Hippocampal formation (tissue), 2 donors: ENCODE measurements at places on chromosomes 11 and 22.

- DNase-seq = no peak
These were observed 14.1 kb downstream of the MS4A1 start for GRCh38 chr11:60469723-60470122.

GRCh38 chr11:34624069-34624468 is 3.2 kb downstream of the EHF start:
- DNase-seq = no peak

GRCh38 chr22:29204455-29205183 is 1.1 kb upstream of the EMID1 start:
- no peak for DNase-seq

DNA sequence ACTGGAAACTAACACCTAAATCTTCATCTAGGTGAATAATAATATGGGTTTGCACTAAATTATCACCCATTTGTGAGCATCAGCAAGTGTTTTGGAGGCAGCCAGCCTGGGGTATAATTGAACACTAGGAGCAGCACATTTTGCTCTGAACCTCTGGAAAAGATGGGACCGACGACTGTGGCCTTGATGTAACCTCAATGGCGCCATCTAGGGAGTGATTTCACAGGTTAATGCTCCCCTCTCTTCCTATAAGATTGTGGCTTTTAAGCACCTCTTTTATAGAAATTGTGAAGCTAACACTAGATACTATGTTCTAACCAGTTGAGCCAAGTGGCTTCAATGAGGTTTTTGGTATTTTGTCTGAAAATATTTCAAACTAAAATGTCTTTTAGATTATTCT is 203.7 kb downstream of the NELL1 start:
- DNase-seq = no peak

- DNase-seq = no peak
These were observed 5.1 kb upstream of the ZDHHC8 start for GRCh38 chr22:20126284-20127029.

GRCh38 chr11:104078245-104078644 is 41.8 kb downstream of the DDI1 start:
- DNase-seq = no peak

GRCh38 chr11:20566591-20567434 is 32.6 kb upstream of the SLC6A5 start:
- no peak for DNase-seq

DNA sequence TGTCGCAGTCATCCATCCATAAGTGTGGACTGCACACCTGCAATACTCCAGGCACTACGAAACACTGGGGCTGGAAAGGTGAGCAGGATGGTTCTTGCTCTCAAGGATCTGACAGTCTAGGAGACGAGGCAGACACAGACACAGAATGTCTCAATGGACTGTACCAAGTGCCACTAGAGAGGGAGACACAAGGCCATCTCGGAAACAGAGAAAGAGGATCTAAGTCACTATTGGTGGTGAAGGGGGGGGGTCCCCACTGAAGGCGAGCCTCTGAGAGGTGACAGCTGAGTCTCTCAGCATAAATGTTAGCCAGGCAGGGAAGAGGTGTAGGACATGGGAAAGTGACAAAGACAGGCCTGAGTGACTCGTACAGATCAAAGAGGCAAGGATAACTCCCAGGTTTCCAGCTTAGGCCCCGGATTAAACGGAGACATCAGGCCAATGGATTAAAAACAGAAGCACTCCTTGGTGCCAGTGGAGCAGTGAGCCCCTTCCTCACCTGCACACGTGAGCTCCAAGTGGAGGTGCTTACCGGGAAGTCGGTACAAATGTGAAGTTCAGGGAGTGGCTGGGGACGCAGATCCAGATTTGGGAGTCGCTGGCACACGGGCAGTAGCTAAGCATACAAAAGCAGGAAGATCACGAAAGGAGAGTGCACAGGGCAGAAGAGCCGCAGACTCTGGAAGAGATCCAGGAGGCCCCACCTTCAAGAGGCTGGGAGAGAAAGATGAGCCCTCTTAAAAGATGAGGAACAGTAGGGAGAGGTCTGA is 117.2 kb downstream of the MICAL3 start:
- no peak for DNase-seq

GRCh38 chr22:46083383-46084350 is 66.7 kb upstream of the PPARA start:
- no peak for DNase-seq

DNA sequence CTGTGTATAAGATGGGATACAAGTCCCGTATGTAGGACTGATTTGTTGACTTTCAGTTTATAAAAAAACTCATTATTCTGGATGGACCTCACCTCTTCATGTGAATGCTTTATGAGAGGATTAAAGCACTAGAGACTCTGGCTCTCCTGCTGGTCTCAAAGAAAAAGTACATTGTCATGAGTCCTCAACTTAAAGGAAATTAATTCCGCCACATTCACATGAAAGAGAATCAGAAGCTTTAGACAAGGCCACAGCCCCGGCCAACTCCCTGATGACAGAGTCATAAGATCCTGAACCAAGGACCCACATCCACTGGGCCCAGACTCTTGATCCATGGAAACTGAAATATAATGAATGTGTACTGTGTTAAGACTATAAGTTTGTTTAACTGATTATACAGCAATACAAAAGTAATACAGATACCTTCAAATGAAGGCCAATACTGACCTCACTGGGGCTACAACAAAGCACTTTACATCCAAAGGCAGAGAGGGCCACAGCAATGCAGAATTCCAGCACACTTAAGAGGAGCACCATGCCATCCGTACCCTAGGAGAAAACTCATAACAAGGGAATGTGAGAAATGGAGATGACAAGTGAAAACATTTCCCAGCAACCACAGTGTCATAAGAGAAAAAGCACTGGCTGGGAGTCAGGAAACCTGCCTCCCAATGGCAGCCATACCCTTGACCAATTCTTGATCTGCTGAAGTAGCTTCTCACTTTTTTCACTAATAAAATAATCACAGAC is 25.4 kb upstream of the MS4A6A start:
- DNase-seq = no peak

DNA sequence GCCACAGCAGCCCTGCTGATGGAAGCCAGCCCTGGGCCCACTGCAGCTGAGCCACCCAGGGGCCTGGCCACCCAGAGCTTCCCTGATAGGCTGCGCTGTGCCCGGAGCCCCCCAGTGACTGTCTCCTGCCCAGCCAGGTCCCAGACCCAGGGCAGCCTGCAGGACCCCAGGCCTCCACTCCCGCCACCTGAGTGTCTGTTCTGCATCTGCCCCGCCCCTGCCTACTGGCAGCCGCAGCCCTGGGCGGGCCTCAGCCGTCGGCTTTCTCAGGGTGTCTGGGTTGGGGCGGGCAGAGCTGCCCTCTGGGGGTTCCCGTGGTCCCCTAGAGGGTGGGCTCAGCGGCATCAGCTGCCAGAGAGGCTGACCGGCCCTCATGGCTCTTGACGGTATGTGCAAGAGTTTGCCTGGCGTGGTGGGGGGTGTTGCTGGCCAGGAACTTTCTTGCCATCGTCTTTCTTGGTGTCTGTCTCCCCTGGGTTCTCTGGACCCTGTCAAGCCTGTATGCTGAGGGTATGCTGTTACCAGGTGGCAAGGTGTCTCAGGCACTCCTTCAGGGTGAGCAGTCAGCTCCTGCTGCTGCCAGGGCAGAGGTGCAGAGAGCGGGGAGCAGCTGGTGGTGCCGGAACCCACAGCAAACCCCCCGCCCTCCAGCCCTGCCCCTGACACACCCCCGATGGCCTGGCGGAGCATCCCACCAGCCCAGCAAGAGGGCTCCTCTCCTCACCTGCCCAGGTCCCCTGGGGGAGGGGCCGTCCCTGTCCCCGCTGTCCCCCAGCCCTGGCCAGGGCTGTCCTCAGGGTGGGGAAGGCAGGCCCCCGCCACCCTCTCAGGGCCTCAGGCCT is 12.2 kb upstream of the PIM3 start:
- DNase-seq = no peak

DNA sequence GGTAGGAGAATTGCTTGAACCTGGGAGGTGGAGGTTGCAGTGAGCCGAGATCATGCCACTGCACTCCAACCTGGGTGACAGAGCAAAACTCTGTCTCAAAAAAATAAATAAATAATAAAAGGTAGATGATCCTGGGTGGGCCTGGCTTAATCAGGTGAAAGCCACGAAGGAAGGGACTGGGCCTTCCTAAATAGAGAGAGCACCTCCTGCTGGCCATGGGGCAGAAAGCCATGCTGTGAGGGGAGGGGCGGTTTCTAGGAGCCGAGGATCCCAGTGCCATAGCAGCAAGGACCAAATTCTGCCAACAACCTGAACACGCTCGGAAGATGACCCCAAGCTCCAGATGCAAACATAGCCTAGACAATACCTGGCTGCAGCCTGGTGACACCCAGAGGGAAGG is 24.5 kb upstream of the DGKZ start:
- DNase-seq = no peak

GRCh38 chr22:27019827-27020226 is 362.4 kb downstream of the MIAT start:
- DNase-seq = no peak

- no peak for DNase-seq
These were observed 47.5 kb upstream of the PICALM start for GRCh38 chr11:86116386-86116726.

DNA sequence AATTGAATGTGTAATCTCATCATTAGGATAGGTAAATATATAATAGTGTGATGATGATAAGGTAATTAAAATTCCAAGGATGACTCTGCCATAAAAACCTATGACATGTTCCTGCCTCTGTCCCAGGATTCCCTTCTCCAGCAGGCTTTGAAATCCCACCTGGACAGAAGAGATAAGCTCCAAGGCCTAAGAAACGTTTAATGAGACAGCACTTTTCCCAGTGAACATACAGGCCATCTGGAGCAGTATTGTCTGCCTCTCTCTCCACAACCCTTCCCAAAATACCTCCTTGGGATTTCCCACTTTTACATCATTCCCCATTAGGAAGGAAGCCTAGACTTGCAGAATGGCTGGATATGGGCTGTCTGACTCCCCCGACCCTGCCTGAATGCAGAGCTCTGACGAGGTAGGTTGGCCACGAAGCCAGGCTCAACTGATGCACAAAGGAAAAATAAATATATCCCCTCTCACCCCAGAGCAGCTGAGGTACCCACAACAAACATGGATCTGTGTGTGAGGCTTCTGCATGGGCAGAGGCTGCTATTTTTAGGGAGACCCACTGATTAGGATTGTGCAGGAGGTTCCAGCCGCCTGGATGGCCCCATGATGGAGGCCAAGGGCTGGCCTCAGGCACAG is 71.0 kb downstream of the TMPRSS5 start:
- DNase-seq = no peak

DNA sequence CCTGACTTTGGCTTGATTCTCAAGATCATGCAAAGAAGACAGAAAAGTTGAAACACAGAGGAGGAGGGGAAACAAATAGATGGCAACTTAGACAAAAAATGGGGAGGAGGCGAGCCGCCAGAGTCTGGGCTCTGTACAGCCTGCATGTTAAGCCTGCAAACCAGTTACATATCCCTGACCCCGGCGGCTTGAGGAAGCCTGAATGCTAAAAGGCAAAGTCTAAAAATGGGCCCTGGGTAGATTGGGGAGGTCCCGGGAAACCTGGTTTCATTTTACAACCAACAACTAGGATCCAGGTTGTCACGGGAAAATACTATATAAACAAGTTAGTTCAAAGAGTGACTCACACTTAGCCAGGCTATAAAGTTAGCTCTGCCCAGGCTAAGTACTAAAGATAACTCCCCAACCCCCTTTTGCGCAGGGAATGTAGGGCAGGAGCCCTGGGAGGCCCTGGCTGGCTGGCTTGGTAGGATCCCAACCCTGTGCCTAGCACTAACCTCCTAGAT is 18.8 kb upstream of the ZBTB16 start:
- no peak for DNase-seq

GRCh38 chr11:45180848-45181192 is 34.4 kb downstream of the PRDM11 start:
- DNase-seq = no peak

GRCh38 chr11:126753990-126754389 is 246.6 kb downstream of the KIRREL3 start:
- DNase-seq = no peak

- no peak for DNase-seq
These were observed 34.9 kb downstream of the TRAF6 start for GRCh38 chr11:36475192-36475591.

DNA sequence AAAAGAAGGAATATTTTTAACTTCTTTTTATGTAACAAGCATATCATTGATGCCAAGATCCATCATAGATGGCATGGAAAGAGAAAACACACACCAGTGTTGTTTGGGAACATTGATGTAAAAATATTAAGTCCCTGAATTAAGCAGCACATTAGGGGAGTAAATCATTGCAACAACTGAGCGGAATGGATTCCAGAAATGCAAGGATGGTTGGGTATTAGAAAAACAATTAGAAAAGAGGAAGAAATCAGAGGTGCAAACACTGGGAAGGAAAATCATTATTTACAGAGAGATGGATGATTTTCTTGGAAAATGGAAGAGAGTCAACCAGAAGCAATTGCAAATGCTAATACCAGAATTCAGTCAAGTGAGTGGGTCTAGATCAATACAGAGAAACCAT is 8.1 kb downstream of the SMIM38 start:
- DNase-seq = no peak

GRCh38 chr11:25612806-25613205 is 719.1 kb upstream of the ANO3 start:
- DNase-seq = no peak

DNA sequence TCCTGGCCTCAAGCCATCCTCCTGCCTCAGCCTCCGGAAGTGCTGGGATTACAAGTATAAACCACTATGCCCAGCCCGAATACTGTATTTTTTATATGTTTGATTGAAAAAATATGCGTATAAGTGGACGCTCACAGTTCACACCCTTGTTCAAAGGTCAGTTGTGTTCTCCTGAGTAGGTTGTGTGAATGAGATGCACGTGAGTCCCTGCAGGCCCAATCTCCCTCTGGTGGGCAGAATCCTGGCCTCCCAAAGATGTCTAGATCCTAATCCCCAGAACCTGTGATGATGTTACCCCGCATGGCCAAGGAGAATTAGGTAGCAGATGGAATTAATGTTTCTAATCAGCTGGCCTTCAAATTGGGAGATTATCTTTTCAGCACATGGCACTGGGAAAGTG is 41.9 kb downstream of the CTTN start:
- no peak for DNase-seq

DNA sequence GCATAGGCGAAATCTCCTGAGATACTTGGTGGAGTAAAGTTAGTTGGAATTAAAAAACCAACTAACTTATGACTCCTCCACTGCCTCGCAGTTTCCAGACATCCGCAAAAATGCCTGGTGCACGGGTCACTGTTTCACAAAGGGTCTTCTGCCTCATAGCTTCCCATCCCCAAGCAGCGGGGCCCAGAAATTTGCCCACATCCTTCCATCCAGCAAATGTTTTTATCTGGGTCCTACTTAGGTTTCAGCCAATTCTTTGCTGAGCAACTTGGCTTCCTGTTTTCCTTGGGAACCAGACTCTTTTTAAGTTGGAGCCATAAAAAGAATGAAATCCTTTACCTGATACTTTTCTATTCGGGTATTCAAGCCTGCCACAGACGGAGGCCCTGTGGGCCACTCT is 36.2 kb downstream of the FZD4 start:
- no peak for DNase-seq

DNA sequence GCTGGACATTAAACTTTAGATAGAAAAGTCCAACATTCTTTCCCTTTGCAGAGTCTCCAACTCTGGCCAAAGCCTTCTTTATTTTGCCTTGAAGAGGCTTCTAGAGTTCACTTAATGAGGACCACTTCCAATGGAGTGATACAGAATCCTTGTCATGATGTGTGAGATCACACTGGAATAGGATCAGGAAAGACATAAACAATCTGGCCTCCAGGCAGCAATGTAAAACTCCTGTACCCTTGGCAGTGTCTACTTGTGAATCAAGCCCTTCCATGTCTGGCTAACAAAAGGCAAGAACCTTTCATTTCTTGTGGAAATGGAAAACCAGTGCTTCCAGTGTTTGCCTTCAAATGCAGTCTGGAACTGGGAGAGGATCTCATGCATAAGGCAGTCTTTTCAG is 56.5 kb upstream of the FIBIN start:
- DNase-seq = no peak
